ENCODE measurements at places on chromosomes 3 and 15.

DNA sequence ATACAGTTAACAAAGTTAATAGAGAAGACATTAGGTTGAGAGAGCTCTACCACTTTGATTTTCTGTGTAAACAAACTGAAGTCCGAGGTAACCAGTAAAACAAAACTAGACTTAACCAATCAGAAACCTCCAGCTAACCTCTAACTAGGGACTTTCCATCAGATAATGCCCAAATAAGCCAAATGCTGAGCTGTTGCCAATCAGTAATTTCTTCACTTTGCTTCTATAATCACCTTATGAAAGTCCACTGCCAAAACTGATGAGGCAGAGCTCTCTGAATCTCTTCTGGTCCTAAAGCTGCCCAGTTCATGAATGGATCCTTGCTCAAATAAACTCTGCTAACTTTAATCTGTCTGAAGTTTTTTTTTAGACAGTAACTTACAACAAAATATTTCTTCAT lies 448.0 kb upstream of the NECTIN3 start:
- DNase-seq, result no peak

DNA sequence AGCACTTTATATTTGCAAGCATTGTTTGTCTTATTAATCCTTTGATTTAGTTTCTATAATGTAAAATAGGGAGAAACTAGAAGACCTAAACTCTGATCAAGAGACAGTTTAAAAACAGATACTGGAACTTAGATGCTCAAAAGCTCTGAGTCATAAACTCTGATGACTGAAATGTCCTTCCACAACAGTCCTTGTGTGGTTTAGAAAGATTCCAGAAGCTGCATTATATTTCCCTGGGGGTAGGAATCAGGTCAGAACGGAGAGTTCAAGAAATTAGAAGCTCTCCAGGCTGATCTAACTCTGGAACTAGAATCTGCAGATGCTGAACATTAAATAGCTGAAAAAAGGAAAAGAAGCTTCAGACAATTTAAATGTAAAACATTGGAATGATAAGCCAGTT lies 18.3 kb upstream of the ONECUT1 start:
- no peak for DNase-seq

DNA sequence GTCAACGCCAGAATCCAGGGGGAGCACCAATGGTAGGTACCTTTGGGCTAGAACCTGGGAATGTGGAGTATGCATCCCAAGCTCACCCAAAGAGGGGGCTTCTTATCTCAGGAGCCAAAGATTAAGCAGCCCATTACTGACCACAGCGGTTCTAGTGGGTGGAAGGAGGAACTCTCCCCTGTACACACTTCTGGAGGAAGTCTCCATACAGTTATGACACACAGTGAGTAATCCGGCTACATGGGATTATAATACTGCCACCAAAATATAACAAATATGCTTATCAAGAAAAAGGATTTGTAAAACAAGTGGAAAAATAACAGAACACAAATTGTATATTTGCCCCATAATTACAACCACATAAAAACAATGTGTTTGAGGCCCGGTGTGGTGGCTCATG lies 8.4 kb downstream of the MYO1E start:
- no peak for DNase-seq

- DNase-seq, result no peak
Measured at GRCh38 chr15:80266113-80266512, 14.1 kb upstream of the CTXND1 start.

DNA sequence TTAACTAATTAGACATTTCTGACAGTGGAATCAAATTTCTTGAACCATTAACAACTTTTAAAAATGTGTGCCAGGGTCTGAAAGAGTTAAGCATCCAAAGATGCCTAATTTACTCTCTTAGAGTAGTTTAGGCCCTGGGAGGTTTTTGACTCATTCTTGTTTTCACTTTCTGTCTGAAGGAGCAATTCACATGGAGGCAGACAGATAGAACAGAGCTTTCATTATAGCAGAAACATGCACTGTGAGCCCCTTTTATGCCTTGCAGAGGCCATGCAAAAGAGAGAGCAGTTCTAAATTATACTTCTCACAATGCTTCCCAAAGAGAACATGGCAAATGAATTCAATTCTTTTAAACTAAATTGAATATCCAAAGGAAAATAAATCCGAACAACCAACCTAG lies 554.8 kb downstream of the MFSD1 start:
- DNase-seq, result no peak

GRCh38 chr3:147661916-147662315 lies 252.8 kb downstream of the ZIC1 start:
- DNase-seq, result no peak

DNA sequence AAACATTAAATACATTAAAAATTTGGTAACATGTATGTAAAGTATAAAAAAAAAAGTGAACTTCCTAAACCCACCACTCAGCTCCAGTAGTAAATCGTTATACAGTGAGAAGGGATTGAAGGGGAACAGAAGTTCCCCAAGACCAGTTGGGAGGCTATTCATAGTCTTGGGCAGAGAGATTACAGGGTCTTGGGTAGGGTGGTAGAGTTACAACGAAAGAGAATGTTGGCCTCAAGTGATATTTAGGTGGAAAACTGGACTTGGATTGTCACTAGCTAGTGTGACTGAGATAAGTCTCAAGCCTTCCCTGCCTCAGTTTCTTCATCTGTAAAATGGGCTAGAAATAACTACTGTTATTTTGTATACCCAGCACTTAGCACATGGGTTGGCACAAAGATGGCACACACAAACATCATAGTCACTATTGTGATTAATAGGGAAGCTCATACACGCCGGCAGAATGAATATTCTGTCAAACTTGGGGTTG lies 431 bp upstream of the YEATS2 start:
- no peak for DNase-seq

- DNase-seq, result no peak
Measured at GRCh38 chr15:63358241-63359029, 23.2 kb downstream of the CA12 start.

- DNase-seq, result no peak
Measured at GRCh38 chr3:61331929-61332552, 80.8 kb upstream of the FHIT start.

DNA sequence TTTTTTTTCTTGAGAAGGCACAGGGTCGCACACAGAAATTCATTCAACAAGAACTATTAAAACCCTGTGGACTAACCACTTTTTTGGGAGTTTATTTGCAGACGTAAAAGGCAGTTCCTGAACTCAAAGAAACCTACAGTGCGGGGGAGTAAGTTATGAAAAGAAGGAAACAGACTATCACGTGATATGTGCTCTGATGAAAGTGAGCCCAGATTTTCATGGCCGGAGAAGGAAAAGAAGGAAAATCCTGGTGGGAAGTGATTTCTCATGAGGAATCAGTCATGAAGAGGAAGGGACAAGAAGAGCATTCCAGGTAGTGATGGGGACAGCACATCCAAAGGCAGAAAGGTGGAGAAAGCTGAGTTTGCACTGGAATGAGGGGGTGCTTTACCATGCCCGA lies 26.1 kb downstream of the SEMA6D start:
- DNase-seq, result no peak

- DNase-seq, result no peak
Measured at GRCh38 chr3:4766716-4767499, 212.3 kb upstream of the BHLHE40 start.

DNA sequence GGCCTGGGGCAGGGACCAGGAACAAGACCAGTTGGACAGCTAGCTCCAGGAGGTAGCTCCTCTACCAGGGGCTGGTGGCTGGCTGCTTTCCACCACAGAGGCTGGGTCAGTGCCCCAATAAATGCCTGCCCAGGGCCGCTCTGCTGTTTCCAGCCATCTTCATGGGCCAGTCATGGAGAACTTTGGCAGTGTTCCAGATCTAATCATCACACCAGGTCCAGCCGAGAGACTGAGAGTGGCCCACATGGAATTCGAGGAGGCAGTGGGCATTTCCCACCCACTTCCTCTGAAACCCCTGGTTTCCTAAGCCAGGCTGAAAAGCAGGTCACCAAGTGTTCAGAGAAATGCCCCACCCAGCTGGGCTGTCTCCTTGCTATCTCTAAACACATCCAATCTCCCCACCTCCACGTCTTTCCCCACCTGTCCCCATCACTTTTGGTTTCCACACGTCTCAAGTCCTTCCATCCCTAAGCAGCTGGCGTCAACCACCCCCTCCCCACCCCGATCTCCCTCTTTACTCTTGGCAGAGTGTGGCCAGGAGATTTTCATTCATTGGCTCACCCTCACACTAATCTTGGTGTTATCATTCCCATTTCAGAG lies 190.0 kb upstream of the LINGO1 start:
- DNase-seq, result no peak

DNA sequence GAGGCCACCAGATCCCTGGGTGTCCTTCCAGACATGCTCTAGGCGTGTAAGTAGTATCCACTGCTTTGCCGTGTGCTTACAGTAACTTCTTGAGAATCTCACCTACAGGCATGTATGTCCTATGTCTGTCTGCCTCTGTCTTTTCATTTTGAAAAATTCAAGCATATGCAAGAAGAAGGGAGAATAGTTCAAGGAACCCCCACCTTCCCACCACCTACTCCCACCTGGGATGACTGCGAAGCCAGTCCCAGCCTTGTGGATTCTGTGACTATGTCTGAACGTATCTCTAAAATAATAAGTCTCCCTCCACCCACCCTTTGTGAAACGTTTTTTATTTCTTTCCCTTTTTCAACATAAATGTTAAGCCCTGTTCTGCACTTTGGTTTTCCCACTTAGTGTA lies 15.0 kb downstream of the CHST13 start:
- DNase-seq, result no peak

DNA sequence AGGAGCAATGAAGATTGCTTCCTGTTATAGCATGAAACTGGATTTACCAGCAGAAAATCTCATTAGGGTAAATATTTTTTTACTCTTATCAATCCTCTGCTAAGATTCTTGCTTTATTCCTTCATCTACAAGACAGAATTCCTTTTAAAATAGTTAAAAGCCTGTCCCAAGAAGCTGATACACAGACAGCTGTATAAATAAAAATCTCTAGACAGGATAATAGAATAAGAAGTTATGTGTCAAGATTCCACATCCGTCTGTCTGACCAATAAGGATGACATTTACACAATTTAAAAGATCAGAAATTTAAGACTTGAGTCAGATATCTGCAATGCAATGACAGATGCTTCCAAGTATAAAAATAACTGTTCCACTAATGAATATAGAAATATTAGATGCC lies 57.6 kb downstream of the SSR3 start:
- DNase-seq, result no peak

GRCh38 chr3:37170513-37170912 lies 3.9 kb downstream of the LRRFIP2 start:
- DNase-seq, result no peak

- DNase-seq, result no peak
Measured at GRCh38 chr15:94236608-94237007, 5.2 kb downstream of the MCTP2 start.

- DNase-seq, result no peak
Measured at GRCh38 chr3:58670506-58671135, 4.0 kb upstream of the FAM3D start.

DNA sequence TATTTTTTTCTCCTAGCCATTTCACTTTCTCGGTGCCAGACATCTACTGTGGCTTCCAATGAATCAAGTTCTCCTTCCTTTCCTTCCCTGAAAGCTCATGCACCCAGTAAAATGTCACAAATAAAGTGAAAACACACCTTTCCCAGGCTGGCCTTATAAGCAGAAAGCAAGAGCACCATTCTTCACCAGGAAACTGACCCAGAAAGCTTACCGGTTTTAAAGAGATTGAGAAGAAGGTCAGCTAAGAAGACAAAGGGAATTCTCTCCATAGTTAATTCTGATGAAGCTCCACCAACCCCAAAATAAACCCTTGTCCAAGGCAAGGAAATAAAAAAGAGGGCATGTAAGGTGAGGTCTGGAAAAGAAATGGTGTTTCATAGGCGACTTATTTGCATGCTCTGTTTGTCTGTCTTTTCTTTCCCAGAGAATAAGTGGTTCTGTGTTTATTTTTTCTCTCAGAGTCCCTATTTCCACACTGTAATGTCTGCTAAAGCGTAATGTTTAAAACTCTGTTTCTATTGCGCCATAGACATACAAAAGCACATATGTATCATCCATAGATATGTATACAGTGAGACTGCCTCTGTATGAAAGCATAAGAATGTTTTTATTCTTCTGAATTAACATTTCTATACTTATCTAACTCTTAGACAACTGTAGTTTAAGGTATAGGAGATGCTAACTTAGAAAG lies 2.8 kb downstream of the LSAMP start:
- no peak for DNase-seq

DNA sequence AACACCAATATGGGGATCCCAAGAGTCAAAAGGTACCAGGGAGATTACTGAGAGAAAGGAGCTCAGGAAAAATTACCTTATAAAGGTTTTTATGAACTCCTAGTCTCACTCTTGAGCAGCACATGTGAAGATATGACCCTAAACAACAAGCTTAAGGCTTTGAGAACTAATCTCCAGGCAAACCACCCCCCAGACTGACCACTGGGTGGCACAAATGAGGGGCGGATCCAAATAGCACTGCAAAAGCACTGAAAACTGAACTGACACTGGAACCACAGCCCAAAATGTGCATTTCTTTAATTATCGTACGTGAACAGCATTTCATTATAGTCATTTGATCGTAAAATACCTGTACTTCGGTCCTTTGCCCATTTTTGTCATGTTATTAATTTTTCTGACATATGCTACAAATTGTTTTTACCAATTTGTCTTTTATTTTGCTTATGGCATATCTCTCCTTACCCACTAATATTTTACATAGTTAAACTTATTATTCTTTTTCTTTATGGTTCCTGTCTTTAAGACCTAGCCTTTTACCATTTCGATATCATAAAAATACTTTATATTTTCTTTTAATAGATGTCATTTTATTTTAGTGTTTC lies 31.5 kb upstream of the TFDP2 start:
- DNase-seq, result no peak

GRCh38 chr3:76586471-76586870 lies 453.4 kb upstream of the ROBO2 start:
- no peak for DNase-seq

DNA sequence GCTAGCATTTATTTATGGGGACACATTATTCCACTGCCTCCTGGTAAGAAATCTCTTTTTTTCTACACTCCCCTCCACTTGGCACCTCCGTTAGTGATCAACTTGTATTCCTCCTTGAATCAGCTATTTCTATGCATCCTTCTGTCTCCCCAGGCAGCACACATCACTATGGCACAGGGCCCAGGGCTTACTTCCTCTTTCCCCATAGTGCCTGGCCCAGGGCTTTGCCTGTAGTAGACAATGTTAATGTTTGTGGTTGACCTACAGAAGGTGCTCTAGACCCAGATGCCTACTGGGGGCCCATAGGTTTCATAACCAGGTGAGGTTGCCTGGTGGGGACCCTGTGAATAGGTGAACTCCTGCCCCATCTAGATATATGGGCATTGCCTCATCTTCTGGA lies 44.9 kb downstream of the EPHB1 start:
- no peak for DNase-seq

DNA sequence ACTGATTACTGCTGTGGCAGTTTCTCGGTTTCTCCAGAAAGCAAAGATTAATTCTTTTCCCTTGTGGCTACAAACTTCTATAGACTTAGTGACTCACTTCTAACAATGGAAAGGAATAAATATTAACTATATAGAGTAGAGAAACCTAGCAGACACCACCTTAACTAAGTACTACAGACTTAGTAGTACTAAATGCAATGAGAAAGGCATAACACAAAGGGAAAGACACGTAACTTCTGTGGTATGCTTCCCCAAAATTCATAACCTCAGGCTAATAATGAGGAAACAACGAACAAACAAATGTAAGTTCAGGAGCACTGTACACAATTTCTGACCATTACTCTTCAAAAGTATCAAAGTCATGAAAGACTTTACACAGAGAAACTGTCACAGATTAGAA lies 31.2 kb downstream of the ATG3 start:
- DNase-seq, result no peak
